T-cell (primary cell): ENCODE measurements at places on chromosomes 13 and 19.

DNA sequence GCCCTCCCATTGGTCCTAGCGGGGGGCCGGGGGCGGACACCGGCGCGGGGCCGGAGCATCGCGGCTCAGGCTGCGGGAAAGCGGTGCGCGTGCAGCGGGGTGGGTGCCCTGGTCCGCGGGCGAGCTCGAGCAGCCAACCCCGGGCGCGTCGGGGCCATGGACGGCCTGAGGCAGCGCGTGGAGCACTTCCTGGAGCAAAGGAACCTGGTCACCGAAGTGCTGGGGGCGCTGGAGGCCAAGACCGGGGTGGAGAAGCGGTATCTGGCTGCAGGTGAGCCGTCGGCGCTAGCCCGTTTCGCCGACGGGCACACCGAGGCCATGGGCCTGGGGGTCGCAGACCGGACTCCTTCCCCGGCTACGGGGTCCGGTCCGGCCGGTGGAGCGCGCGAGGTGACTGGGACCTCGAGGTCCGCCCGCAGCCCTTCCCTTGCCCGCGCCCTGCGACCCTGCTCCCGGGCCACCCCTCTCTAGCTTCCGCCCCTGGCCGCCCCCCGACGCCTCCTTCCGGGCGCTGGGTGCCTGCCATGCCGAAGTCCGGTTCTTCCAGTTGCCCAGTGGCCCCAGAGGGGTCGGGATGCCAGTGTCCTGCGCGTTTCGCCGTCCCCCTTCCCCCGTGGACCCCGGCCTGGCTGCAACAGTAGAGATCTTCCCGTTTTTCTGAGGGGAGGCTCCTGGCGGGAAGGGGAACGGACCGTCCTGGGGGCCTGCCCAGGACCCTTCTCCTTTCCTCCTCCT lies at the start of gene REEP6:
Gene REEP6, plus strand, starts transcription at position 68 of the 735 bp plus-strand sequence. Its CDS starts 89 bp downstream, at position 157.
- no peak for DNase-seq

DNA sequence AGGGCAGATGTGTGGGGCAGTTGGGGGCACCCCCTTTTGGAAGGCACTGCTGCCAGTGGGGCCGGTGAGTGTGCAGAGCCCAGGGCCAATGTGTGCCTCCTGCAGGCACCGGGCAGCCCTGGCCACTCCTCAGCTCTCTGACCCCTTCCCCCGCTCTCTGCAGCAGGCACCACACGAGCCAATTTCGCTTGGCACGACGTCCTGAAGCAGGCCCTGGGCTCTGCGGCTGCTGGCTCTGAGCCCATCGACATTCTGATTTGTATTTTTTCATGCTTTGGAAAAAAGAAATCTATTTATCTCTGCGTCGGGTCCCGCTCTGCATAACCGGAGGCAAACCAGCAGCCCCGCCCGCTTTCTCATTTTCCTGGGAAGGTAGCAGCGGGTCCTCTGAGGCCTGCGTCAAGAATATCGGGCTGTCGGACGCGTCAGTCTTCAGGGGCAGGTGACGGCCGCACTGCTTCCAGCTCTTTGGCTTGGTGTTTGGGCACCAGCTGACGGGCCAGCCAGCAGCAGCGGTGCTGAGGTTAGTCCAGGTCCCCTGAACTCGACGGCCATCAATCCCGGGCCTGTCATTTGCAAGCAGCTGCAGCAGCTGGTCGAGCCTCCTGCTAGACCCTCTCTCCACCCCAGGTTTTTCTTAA lies 134.3 kb downstream of the KDM4B start:
- DNase-seq = no peak

DNA sequence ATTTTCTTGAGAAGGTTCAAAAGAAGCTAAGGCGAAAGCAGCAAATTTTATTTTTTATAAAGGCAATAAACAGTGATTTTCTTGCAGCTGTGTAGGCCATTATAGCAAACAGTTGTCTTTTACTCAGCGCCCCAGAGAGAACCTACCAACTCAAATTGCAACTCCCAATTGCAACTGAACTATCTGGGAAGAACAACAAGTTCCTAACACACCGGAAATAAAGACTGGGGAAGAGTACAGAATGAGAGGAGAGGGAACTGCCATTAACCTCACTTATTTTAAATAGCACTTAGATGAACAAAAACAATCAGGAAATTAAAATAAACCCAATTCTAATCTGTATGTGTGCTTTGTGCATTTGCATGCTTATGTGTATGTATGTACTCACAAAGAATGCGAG lies 171.1 kb downstream of the KCTD12 start:
- no peak for DNase-seq

- no peak for DNase-seq
Observed at GRCh38 chr13:73983109-73983508, 151.1 kb downstream of the KLF12 start.

- no peak for DNase-seq
Observed at GRCh38 chr13:109509154-109509900, 277.1 kb downstream of the IRS2 start.

DNA sequence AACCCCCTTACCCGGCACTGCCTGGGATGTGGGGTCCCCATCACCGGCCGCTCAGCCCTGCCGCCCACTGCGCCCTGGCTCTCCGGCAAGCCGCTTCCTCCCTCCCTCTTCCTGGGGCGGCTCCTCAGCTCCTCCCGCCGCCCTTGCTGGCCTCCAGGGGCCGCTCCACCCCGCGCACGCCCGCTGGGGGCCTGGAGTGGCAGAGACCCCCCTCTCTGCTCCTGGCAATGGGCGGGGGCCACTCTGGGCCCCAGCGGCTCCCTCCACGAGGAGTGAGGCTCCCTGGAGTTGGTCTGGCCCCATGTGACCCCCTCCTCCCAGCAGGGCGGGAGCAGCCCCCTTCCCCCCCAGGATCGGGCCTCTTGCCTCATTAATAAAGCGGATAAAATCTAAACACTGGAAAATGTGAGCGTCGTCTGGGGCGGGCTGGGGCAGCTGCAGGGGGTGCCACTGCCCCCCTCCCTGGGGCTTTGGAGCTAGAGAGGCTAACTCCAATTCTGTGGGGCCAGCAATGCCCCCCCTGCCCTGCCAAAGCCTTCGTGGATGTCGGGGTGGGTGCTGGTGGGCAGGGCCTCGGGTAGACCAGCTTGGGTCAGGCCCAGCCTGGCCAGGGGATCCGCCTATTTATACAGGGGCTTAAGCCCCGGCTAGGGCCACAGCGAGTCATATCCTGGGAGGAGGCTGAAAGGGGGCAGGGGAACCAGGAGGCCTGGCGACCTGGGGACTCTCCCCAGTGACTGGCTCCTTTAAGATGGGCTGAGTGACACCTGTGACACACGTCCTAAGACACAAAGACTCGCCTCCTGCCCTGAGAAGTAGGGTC lies at the start of gene PTGER1:
Gene PTGER1, minus strand, starts transcription at position 104 of the 823 bp plus-strand sequence. CDS start 1,034 bp downstream, outside the sequence.
- no peak for DNase-seq

DNA sequence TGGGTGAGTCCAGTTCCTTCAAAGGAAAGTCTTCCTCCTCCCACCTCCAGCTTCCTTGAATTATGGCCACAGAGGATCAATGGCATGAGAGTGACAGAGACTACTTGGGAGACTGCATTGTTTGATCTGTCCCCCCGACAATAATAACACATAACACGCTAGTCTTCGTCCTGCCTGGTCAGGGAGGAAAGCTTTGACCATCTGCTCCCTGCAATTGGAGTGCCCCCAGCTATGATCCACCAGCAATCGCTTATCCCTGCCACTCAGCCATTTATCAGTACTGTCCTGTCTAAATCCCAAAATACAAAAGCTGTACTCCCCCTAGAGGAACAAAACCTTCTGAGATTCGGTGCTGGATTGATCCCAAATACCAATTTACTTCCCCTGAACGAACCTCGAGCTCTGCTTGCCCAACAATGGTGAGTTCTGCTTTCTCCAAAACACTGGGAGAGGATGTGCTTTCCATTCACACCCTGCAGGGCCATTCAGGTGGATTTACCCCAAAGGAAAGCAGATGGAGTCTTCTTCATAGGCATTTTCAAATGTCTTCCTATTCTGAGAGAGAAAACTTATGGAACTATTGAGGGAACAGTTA lies 466.7 kb downstream of the TSHZ3 start:
- DNase-seq = no peak

DNA sequence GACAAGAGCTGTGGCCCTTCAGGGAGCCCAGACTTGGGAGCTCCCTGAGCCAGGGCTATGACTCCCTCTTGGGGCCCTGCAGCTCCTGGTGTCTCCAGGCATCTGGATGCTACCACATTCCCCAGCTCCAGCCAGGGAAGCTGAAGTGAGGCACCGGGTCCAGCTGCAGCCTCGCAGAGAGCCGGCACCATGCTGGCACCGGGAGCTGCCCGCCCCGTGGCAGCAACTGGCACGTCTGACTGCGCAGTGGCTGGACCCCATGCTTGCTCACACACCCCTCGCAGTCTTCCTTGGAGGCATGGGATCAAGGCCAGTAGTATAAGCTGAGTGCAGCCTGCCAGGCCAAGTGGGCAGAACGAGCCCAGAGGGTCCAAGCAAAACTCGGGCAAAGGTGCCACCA lies 7.4 kb downstream of the IGFL4 start:
- no peak for DNase-seq

DNA sequence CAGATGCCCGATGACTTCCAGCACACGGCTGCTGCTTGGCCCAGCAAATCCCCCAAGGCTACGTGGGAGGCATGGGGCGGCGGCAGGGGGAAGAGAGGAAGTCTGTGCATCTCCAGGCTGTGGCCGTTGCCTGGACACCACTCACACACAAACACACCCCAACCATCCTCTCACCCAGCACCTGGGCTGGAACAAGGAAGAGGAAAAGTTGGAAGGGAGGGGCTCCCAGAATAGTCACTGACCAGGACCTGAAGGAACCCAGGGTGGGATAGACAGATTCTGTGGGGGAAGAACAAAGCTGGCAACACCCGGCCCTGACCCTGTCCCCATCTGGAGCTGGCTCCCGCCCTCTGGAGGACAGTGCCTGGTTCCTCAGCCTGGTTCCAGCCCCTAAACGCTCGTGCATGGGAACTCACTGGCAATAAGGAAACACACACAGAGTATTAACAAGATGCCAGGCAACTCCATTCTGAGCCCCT lies 11.2 kb downstream of the PPP6R1 start:
- no peak for DNase-seq

DNA sequence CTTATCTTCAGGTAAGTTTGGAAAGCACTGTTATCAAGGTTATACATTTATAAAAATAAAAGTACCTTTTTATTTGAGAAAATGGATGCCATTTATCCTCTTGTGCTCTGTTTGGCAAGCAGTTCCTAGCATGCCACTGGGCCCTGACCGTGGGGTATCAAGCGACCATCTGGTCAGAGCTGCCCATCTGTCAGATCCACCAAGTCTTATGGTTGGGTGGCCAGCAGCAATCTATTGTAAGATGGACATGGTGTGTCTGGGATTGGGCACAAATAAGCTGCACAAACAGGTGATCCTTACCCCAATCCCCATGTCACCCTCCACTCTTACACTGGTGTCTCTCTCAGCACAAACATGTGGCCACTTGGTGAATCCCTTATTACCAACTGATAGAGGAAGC lies 178.5 kb downstream of the DLEU7 start:
- DNase-seq = no peak

- no peak for DNase-seq
Observed at GRCh38 chr13:95624020-95624419, 20.5 kb downstream of the DZIP1 start.

DNA sequence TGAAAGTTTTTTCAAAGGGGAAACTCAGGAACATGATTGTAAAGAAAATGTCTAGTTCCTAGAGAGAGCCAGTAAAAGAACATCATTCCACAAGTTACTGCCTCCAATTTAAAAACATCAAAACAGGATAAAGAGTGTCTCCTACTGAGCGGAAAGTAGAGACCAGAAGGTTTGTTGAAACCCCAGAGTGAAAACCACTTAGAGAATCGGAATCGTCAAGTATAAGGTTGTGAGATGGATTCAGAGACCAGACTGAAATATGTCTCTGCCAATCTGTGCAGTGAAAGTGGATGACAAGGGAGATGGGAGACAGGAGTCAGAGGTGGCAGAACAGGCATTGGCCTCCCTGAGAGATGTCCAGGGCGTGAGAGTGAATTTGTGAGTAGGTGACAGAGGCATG lies 133.4 kb downstream of the GPC6 start:
- DNase-seq = no peak

GRCh38 chr19:46718934-46719622 lies 2.2 kb upstream of the PRKD2 start:
- DNase-seq = no peak

GRCh38 chr13:27236478-27236877 lies 14.9 kb upstream of the RPL21 start:
- no peak for DNase-seq

DNA sequence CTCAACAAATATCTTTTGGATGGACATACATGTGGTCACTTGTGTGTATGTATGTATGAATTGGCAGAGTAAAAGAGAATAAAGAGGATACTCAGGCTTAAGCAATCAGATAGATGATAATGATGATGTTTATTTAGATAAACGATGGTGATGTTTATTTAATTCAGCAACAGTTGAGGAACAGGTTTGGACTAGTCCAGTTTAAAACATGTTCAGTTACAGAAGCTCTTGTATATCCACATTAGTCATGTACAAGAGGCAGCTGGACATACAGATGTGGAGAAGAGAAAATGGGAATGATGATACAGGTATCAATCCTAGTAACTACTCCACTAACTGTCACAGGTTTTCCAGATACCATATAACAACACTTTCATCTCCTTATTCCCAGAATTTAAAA lies 232.1 kb downstream of the DIAPH3 start:
- no peak for DNase-seq

DNA sequence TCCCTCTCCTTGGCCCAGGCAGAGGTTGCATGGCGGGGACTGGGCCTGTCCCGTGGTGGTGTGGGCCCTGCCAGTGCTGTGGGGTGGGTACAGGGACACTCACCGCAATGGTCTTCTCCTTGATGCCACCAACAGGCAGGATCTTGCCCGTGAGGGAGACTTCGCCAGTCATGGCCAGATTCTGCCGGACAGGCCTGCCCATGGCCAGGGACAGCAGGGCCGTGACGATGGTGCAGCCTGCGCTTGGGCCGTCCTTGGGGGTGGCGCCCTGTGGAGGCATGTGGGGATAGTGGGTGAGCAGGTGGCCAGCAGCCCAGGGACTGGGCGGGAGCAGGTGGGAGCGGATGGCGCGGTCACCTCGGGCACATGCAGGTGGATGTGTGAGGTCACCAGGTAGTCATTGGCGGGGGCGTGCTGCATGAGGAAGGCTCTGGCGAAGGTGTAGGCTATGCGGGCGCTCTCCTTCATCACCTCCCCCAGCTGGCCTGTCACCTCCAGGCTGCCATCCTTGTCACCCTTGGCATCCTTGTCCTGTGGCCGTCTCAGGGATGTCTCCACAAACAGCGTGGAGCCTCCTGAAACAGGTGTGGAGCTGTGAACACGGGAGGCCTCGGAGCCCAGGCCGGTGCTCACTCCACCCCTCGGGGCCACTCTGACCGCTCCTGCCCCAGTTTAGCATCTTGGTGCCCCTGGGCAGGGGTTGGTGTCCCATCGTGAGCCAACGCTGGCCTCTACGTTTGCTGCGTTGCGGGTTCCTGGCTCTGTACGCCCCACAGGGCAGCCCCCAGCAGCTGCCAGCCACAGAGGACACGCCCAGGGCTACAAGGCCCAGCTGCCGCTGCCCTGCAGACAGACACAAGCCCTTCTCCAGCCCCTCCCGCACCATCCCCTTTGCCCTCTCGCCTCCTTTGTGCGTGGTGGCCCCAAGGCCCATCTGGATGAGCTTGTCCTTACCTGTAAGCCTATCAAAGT lies 3.4 kb downstream of the RPL36 start:
- DNase-seq = no peak

DNA sequence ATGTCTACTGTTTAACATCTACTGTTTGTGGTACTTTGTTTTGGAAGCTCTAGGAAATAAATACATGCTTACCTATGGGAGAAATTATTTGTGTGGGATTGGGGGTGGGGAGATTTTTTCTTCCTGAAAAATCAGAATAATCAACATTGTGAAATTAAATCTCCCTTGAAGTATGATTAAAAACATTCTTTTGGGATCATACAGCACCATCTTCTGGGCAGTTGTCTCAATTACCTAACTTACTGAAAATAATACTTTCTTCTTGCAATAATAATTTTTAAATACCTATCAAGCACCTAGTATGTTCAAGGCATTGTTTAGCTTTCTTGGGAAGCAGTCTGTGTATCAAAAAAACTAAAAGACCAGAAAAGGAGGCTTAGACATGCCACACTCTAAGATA lies 576.5 kb upstream of the ARGLU1 start:
- DNase-seq = no peak
